ENCODE measurements at places on chromosomes 6 and 20. TPM values are rescaled to one million over a fixed set of nuclear protein-coding genes. Genes with fewer than 3 reads are reported as not detected.
A peak's percentile ranks its signal among the peaks of the same experiment; 100 is the strongest.

DNA sequence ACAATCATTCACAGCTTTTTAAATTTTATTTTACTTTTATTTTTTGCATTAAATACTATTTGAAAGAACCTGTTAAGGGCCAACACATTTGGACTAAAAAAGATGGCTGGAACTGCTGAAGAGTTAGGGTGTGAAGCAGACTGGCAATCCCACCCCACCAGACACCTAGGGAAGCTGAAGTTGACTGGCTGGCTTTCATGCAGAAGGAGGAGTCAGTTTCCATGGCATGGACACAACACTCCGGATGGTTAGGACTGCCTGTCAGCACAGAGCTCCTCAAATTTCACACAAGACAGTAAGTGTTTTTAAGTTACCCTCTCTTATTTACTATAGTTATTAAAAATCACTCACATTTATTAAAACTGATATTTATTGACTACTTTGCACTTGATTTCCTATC, at the start of gene ANKRD66:
Gene ANKRD66 (plus strand): TSS at position 238 of the 400 bp plus-strand sequence. CDS start 5,016 bp downstream, outside the sequence.
- no peak for DNase-seq

- DNase-seq: peak; percentile 85
Observed at GRCh38 chr6:116010790-116011401, 49.8 kb downstream of the FRK start.

GRCh38 chr20:31496761-31497295, 17.4 kb upstream of the HM13 start:
- no peak for DNase-seq

FLOT1 gene
- total RNA-seq: 201 TPM

LY6G5B gene
- total RNA-seq: 10.1 TPM

Measured in dorsolateral prefrontal cortex (tissue), 122 donors.